ENCODE measurements at places on chromosomes 6 and 20.

GRCh38 chr6:89298680-89299465 is 16.2 kb downstream of the GABRR2 start:
- DNase-seq, result no peak

DNA sequence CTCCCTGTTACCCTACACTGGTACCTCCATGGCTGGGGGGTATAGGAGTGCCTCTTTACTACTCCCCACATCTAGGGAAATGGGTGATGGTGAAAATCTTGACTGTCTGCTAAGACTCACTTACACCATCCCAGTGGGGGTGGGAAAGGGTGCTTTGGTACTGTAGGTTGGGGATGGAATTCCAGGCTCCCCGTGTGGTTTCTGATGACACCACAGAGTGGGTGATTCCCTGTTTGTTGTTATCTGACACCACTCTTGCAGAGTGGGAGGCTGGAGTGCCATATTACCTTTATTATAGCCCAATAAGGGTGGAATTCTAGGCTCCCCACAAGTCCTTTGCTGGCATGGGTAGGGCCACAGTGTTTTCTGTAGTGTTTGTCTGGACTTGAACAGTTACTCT is 264.6 kb upstream of the MAN1A1 start:
- no peak for DNase-seq

GRCh38 chr6:144194293-144194810 is 44.0 kb downstream of the STX11 start:
- DNase-seq, result no peak

- no peak for DNase-seq
Observed at GRCh38 chr6:149223120-149223903, 94.2 kb upstream of the TAB2 start.

DNA sequence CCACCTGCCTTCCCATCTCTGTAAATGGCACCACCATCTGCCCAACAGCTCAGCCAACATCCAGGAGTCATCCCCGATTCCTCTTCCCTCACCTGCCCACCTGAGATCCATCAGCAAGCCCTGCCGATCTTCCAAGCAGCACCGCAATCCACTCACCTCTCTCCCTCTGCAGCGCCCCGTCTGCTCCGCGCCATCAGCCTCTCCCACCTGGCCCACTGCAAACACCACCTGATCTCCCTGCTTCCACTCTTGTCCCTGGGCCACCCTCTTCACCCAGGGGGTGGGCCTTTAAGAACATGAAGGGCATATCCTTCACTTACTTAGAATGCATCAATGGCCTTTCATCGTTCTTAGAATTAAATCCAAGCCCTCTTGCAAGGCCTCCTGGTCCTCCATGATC is 457.3 kb upstream of the SULF2 start:
- no peak for DNase-seq

GRCh38 chr6:110875548-110876169 is 1.1 kb downstream of the AMD1 start:
- DNase-seq, result no peak

- DNase-seq, result no peak
Observed at GRCh38 chr20:43513372-43513930, 6.0 kb downstream of the L3MBTL1 start.

GRCh38 chr6:125924169-125924568 is 32.4 kb upstream of the HINT3 start:
- DNase-seq, result no peak

DNA sequence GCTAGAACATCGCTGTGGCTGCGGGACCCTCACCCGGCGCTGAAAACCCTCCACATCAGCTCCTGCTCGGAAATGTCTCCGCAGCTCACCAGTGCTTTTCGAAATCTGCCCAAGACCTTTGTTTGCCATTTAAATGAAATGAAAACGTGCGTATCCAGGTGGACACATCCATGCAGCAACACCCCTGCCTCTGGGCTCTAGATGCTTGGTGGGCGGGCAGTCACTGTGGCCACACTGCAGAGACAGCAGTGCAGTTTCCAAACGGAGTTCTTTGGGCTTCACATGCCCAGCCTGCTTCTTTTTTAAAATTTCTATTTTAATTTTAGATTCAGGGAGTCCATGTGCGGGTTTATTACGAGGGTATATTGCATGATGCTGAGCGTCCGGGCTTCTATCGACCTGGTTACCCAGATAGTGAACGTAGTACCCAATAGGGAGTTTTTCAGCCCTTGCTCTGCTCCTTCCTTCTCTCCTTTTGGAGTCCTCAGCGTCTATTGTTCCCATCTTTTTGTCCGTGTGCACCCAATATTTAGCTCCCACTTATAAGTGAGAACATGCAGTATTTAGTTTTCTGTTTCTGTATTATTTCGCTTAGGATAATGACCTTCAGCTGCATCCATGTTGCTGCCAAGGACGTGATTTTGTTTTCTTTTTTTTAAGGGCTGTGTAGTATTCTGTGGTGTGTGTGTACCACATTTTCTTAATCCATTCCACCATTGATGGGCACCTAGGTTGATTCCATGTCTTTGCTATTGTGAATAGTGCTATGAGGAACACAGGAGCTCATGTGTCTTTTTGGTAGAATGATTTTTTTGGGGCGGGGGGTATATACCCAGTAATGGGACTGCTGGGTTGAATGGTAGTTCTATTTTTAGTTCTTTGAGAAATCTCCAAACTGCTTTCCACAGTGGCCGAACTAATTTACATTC is 4.8 kb upstream of the TUBB2B start:
- no peak for DNase-seq

- DNase-seq, result no peak
Observed at GRCh38 chr20:62898093-62898964, 28.0 kb downstream of the DIDO1 start.

- DNase-seq, result no peak
Observed at GRCh38 chr6:1809291-1809988, 199.7 kb downstream of the FOXC1 start.

DNA sequence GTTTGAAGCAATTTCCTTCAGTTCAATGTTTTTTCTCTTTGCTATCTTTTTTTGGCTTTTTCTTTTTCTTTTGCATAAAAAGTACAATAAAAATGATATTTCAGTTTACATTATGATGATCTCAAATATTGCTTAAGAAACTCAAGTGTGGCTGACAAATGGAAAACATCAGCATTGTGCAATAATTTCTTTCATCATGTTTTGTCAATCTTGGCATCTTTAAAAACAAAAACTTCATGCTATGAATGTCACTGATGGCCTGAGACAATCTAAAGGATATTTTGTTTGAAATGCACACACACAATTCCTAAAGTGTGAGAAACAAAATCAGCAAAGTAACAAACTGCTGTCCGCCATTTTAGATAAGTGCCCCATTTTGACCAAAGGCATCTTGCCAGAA is 13.9 kb upstream of the MTCL3 start:
- no peak for DNase-seq

DNA sequence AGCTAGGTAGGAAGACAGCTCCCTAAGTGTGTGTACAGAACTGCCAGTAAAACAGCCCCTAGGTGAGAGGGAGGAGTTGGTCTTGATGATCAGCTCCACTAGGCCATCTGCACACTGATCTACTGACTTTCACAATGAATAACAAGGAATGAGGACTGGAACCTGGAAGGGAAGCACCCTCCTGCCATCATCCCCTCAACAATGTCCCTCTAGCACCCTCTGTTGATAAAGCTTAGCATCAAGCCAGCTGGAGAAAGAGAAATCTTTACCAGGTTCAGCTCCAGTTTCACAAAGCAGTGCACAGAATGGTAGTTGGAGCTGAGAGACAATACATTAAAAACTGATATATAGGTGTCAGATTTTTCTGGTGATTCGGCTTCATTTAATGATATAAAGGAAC is 57.2 kb upstream of the IRAK1BP1 start:
- DNase-seq, result no peak

DNA sequence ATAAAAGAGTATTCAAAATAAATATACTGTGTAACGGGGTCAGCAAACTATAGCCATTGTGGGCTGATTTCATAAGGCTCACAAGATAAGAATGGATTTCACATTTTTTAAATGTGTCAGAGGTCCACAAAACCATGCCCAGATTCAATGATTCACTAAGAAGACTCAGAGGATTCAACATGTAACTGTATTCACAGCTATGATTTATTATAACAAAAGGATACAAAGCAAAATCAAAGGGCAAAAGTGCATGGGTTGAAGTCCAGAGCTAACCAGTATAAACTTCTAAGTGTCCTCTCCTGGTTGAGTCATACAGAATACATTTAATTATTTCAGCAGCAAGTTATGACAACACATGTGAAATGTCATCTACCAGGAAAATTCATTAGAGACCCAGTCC is 49.2 kb downstream of the TBC1D32 start:
- DNase-seq, result no peak

- DNase-seq, result no peak
Observed at GRCh38 chr6:35850208-35850607, 45.1 kb downstream of the LHFPL5 start.

DNA sequence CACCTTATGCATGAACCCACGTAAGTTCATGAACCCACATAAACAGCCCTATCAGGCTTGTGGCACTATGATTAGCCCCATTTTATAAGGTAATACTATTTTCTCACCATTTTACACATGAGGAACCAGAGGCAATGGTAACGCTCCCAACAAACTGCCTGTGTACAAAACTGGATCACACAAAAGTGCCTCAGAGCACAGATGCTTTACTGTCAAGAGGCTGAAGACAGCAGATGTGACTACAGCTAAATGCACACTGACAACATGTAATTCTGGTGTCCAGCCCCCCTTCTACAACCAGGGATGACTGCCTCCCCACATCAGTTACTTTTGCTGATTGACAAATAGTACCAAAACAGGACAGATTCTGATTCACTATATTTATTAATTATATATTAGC is 69.6 kb downstream of the GMDS start:
- DNase-seq, result no peak

GRCh38 chr20:45917790-45918141 is 5.8 kb upstream of the PLTP start:
- DNase-seq, result no peak

DNA sequence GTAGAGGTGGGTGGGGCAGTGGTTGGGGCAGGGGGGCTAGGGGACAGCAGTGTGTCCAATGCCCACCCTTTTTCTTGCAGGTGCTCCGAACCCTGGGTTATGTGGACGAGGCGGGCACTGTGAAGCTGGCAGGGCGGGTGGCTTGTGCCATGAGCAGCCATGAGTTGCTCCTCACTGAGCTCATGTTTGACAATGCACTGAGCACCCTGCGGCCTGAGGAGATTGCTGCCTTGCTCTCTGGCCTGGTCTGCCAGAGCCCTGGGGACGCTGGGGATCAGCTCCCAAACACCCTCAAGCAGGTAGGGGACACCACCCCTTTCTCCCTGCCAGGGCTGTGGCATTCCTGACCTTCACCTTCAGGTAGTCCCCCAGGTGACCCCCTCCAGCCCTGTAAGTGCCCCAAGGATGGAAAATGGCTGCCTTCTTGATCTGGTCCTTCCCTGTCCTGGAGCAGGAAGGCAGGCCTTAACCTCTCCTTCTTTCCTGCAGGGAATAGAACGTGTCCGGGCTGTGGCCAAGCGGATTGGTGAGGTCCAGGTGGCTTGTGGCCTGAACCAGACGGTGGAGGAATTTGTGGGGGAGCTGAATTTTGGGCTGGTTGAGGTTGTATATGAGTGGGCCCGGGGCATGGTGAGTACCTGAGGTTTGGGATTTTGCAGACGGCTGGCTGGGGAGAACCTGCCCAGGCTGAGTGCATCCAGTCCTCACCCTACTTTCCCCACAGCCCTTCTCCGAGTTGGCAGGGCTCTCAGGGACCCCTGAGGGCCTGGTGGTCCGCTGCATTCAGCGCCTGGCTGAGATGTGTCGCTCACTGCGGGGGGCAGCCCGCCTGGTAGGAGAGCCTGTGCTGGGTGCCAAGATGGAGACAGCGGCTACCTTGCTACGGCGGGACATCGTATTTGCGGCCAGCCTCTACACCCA is 2.9 kb downstream of the DXO start:
- no peak for DNase-seq

- DNase-seq, result no peak
Observed at GRCh38 chr6:38587766-38588362, 51.9 kb downstream of the BTBD9 start.

DNA sequence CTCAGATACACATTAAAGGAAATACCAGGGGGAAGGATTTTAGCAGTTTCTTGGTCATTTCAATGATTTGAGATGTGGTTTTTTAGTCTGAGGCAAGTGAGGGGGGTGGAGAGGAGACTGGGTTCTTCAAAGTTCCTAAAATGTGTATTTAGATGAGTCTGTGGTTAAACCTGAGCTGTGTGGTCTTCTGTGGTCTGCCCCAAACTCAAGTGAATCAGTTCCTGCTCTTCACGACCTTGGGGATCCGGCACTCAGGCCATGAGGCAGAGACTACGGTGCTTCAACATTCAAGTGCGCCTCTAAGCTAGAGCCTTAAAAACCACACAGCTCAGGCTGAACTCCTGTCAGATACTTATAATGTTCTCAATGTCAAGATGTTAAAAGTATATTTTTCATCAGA is 406.7 kb downstream of the LMBRD1 start:
- DNase-seq, result no peak

DNA sequence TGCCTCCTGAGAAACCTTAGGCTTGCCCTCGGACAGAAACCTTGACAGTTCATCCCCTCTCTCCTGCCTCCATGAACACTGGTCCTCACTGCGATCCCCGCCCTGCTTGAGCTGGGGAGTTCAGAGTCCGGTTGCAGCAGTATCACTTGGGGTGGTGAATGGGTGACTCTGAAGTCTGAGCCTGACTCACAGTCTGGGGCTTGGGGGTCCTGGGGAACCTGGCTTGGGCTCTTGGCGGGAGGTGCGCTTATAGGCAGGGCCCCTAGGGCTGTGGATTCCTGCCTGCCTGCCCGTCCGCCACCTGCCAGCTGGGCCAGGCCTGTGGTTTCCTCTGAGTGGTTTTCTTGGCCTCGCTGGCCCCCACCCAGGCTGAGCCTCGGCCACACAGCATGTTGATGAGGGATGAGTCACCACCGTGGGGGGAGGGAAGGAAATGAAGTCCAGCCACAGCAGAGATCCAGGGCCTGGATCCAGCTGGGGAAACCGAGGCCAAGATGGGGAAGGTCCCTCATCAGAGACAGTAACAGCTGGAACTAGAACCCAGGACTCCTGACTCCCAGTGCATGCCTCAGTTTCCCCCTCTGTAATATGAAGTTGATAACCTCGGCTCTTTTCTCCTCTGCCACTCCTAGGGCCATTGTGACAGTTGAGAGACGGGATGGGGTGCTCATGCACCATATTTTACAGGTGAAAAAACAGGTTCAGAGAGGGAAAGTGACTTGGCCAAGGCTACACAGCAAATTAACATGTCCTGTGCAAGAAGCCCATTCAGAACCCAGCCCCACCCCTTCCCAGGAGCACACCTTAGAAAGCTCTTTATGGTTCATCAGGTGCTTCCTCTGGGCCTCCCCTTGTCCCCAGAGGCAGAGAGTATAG is 9.2 kb downstream of the FOXS1 start:
- DNase-seq, result no peak
